Activated T-helper 17 cell treated with anti-CD3 and anti-CD28 coated beads, Interleukin-2, amount 50 U/mL, for 72 hours (primary cell): ENCODE measurements at places on chromosomes 4 and X.

DNA sequence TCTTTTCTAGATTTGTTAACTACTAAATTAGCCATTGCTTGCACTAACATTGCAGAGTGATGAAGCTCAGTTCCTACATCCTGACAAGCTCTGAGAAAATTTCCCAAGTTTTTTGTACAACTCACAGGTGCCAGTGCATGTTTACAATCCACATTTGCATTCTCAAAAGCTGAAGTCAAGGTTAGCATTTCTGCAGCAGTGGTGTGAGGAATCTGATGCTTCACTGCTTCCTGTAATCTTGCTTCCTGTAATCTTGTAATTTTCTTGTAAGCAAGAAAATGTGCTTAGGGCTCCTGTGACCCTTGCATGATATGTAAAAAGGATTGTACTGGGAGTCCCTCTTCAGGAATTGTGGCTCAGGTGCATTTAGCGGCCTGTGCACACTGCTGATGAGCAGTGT lies 207.4 kb upstream of the CXCL13 start:
- no peak for ATAC-seq

GRCh38 chr4:187668526-187669082 lies 327.0 kb upstream of the ZFP42 start:
- no peak for ATAC-seq

DNA sequence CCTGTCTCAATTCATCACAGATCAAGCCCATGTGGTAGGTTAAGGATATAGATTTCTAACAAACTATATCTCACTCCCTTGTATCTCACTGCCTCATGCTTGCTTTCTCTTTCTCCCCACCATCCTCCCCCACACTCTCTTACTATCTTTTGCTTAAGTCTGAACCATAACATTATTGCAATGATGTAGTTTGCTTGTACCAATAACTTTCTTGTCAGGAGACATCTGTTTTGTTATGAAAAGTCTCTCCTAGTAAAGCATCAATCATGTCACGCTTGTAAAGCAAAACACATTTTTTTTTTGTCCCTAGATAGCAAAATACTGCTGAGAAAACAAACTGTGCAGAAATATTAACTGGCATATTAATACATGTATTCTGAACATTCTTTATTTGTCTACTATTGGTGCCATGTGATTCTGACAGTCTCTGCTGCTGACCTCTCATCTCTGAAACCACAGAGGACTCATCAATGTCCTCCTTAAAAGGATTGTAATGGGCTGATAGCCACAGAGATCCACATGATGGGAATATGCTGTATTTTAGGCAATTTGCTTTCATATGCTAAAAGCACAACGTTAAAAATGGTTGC lies 217.5 kb downstream of the VEGFC start:
- no peak for ATAC-seq

DNA sequence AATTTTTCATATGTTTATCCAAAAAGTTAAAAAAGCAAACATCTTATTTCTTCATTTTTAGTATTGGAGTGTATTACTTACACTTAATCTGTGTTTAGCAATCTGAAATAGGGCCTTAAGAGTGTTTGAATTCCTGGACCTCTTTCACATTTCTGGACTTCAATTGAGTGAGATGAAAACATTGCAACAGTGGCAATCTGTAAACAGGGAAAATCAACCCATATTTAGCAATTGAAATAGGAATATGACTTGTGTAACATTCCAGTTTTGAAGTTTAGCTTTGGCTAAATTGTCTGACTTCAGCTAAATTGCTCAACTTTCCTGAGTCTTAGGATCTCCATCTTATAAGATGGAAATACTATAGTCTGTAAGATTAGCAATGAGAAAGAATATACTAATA lies 34.6 kb upstream of the FHL1 start:
- ATAC-seq = no peak

- no peak for ATAC-seq
These were observed 311.9 kb downstream of the OPHN1 start for GRCh38 chrX:68121371-68121770.

DNA sequence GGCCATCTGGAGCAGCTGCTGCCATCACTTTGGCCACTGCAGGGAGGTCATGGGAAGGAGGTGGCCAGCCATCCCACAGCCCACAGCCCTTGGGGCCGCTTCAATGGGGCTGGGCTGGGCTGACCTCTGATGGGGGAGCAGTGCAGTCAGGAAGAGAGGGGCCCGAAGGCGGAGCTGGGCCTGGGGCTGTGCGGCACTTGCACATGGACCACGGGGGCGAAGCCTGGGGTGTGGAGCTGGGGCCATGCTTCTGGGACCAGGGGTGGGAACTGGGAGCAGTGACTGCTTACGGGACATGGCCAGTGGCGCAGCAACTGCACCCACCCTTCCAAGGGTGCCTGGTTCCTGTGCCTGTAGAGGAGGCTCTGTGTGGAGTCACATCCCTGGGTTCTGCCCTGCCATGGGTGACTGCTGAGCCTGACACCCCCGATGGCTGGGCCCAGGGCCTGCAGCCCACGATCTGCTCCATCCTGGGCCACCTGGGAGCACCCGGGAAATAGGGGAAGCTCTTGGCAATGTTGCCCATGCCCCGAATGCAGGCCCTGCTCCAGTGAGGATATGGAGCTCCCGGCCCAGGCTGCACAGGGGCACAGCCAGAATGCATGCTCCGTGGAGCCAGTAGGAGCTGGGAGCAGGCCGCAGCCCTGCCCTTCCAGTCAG lies 22.4 kb upstream of the SULT1B1 start:
- ATAC-seq = no peak

DNA sequence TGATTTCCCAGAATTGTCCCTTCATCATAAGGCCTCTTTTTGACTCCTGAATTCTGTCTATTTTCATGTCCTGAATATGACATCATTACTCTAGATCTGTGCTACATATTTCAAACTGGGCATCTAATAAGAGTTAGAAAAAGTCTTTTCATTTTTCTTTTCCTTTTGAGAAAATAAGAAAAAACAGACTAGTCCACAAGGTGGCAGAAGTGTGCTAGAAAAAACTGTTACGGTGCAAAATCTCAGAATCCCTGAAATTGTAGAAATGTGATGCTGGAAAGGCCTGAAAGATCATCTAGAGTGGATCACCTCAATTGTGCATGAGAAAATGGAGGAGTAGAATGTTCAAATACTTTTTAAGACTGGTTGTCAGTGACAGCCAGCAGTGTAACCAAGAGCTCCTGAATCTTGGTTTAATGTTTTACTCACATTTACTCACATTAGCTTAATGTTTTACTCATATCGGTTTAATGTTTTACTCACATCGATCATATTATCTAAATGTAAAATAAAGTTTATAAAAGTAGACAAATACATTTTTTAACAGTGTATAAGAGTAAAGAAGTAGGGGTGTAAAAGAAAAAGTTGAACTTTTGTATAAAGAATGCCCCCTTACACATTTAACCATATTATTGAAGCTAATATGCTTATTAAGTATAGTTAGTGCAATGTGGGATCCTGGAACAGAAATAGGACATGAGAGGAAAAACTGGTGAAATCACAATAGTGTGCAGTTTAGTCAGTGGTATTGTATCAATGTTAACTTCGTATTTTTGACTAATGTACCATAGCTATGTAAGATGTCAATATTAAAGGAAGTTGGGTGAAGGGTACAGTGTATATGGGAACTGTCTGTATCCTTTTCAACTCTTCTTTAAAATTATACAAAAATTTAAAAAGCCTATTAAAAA lies 15.2 kb downstream of the ASB11 start:
- no peak for ATAC-seq

DNA sequence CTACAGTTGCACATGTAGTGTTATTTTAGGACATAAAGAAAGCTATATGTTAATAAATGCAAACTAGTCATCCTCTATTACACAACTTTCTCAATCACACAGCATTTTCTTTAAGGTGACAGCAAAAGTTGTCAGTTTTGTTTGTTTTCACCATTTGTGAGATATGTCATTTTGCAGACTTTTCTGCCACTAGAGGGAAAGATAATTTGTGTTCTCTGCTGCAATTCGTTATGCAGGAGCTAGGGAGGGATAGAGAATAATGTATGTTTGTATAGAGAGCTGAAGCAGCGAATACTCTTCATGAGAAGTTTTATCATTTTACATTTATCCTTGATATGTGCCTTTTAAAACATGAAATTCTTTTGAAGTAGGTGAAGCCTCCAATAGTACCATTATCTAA lies 670.6 kb upstream of the ATOH1 start:
- ATAC-seq = no peak

DNA sequence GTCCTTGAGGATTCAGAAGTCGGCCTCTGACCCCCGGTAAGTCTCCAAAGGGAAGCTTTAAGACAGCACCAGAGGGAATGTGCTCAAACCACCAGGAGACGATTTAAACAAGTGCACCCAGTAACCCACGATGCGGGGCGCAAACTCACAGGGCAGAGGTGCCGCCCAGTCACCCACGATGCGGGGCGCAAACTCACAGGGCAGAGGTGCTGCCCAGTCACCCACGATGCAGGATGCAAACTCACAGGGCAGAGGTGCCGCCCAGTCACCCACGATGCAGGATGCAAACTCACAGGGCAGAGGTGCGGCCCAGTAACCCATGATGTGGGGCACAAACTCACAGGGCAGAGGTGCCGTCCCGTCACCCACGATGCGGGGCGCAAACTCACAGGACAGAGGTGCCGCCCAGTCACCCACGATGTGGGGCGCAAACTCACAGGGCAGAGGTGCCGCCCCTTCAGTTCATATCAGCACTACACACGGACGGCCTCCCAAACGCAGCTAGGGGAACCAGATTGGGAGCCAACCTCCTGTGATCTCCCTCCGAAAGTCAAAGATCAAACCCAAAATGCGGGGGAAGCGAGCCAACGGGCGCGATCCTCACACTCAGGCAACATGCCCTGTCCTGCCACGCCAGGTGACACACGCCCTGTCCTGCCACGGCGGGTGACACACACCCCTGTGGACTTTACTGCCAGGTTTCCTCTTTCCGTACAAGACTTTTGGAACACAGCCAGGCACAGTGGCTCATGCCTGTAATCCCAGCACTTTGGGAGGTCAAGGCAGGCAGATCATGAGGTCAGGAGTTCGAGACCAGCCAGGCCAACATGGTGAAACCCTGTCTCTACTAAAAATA lies 11.3 kb downstream of the PPP2R3B start:
- no peak for ATAC-seq
